Hematopoietic multipotent progenitor cell (in vitro differentiated cells): ENCODE measurements at places on chromosomes 7 and 10.

GRCh38 chr10:12735843-12736462 lies 265.6 kb downstream of the CCDC3 start:
- DNase-seq, result no peak

- DNase-seq, result peak; percentile 80
Measured at GRCh38 chr10:124917428-124918190, 24.3 kb upstream of the ZRANB1 start.

- DNase-seq, result no peak
Measured at GRCh38 chr10:89633484-89633883, 11.6 kb downstream of the PANK1 start.

DNA sequence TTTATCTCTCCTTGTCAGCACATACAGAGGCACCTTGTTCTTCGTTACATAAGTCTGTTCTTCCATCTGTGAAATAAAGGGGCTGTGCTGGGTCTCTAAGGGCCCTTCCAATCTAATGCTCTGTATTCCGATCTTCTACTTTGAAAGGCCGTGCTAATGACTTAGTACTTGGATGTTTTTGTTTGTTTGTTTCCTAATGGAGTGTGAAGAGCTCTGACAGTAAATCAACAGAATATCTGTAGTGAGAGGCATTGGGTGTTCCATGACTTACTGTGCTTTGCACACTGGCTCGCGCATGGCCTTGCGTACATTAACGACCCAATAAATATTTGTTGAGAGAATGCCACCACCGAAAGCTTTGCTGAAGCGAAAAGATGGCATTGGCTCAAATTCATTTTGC lies 162.1 kb downstream of the CHN2 start:
- no peak for DNase-seq

- DNase-seq, result no peak
Measured at GRCh38 chr7:67854221-67855178, 857.9 kb downstream of the TYW1 start.

DNA sequence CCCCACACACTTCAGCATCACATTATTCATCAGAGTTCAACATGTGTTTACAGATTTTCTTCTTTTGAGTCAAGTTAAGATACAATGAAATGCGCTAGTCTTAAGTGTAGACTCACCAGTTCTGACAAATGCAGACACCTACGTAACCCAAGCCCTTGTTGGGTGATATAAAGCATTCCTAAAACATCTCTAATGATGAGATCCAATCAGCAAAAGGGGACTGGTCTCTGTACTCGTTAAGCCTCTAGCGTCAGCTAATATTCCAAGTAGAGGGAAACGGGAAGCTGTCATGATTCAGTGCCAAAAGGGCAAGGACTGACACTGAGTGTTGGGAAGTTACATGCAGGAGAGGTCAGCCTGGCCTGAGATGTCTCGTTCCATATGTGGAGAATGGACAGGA lies 38.7 kb upstream of the TRIL start:
- no peak for DNase-seq
